SJCRH30 (cell line): ENCODE measurements at places on chromosomes 1 and 21.

- no peak for DNase-seq
Measured at GRCh38 chr1:54602554-54602953, 20.8 kb downstream of the FAM151A start.

DNA sequence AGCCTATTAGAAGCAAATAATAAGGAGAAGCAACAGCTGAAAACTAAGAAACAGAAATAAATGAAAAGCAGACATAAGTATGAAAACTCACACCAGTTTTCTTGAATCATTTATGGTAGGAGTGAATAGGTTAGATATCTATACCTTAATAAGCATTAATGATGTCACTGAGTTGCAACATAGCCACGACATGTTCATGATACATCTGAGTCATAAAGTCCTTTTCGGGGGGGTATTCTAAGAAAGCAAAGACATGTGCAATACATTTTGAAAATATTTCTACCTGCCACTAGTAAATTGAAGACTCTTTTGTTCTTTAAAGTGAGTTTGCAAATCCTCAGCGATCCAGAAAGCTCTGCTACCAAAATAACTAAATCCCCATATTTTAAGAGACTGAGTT lies 7.2 kb downstream of the CD34 start:
- DNase-seq: no peak

DNA sequence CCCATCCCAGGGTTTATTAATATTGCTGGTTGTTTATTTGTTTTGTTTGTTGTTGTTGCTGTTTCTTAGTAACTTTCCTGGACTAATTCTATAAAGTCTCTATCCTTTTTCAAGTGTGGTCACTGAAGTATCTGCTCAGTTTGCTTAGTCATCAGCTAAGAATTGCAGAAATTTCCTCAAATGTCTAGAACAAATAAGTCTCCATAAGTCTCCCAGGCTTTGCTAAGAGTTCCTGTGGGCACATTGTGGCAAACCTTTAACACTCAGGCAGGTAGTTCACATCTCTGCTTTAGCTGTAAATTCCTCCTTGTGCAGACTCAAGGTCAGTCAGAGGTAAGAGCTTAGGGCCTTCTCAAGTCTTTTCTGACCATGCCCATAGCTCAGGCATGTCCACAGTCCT lies 38.9 kb upstream of the C1orf185 start:
- DNase-seq: peak; percentile 28

DNA sequence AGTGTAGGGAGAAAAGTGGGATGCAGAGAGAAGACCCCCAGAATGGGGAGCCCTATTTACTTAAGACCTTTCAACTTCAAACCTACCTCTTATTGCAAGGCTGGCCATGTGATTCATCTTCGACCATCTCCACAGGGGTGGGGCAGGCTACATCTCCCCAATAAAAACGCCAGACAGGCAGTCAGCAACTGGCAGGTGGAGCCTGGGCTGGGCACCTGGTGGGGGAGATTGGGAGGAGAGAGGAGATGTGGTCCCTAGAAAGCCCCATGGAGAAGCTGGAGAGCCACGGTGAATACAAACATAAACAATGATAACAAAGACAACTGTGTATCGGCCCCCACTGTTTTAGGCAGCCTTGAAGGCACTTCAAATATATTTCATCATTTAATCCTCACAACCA lies 336.7 kb upstream of the PROX1 start:
- DNase-seq: no peak

GRCh38 chr1:181104790-181105133 lies 16.3 kb downstream of the IER5 start:
- no peak for DNase-seq

- no peak for DNase-seq
Measured at GRCh38 chr1:57214951-57215575, 208.8 kb downstream of the DAB1 start.

DNA sequence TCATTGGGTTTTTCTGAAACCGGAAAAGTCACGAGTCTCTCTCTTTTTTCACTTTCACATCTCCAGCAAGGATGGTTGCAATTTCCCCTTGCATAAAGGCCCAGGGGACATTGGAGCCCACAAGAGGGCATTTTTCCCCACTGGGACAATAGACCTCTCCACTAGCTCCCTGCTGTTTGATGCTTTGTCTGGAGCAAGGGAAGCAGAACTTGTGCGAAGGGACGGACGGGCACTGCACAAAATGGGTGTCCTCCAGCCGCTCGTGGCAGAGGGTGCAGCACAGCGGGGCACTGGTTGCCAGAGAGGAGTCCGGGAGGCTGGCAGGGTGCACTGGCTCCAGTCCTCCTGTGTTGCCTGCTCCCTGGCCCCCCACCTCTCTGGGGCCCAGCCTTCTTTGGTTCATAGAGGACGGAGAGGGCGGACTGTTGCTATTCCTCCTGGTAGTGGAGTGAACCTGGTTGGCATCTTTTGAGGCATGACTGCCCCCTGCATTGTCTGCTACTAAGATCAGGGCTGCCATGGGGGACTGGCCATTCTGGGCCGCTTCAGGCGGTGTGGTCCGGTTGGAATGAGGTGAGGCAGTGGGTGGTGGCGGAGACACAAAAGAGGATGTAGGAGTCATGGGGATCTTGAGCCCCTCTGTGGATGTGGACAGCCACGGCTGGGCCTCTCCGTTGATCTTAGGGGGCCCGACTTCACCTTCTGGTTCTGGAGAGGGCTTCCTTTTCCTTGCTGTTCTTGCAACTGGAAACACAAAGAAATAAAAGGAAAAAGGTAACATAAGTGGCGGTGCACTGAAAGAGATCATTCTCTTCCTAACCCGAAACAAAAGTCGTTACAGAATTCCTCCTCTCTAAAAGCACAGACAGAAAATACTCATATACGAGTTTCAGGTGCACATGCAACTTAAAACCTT lies 2.6 kb downstream of the IRF2BP2 start:
- DNase-seq: no peak
